Stimulated activated CD4-positive, alpha-beta T cell treated with anti-CD3 and anti-CD28 coated beads, Interleukin-1b, Interleukin-23, amount 100 ng/mL, for 1 hour (primary cell): ENCODE measurements at places on chromosomes 7 and 10.

- DNase-seq = no peak
Measured at GRCh38 chr7:50274361-50274760, 30.2 kb upstream of the IKZF1 start.

GRCh38 chr10:30151581-30152389 is 92.4 kb upstream of the JCAD start:
- no peak for DNase-seq

GRCh38 chr7:132191418-132191817 is 384.9 kb downstream of the PLXNA4 start:
- no peak for DNase-seq

- DNase-seq = no peak
Measured at GRCh38 chr7:8386926-8387550, 46.4 kb upstream of the NXPH1 start.

- DNase-seq = no peak
Measured at GRCh38 chr7:99072126-99072525, 71.8 kb downstream of the SMURF1 start.

- no peak for DNase-seq
Measured at GRCh38 chr7:107253599-107253998, 84.8 kb downstream of the HBP1 start.
